ENCODE measurements at places on chromosomes 16 and 17.

GRCh38 chr17:82966415-82966814 is 113.0 kb upstream of the METRNL start:
- no peak for DNase-seq

- no peak for DNase-seq
Measured at GRCh38 chr17:80204626-80205468, 15.3 kb downstream of the SGSH start.

- no peak for DNase-seq
Measured at GRCh38 chr16:10036956-10037355, 145.3 kb downstream of the GRIN2A start.

DNA sequence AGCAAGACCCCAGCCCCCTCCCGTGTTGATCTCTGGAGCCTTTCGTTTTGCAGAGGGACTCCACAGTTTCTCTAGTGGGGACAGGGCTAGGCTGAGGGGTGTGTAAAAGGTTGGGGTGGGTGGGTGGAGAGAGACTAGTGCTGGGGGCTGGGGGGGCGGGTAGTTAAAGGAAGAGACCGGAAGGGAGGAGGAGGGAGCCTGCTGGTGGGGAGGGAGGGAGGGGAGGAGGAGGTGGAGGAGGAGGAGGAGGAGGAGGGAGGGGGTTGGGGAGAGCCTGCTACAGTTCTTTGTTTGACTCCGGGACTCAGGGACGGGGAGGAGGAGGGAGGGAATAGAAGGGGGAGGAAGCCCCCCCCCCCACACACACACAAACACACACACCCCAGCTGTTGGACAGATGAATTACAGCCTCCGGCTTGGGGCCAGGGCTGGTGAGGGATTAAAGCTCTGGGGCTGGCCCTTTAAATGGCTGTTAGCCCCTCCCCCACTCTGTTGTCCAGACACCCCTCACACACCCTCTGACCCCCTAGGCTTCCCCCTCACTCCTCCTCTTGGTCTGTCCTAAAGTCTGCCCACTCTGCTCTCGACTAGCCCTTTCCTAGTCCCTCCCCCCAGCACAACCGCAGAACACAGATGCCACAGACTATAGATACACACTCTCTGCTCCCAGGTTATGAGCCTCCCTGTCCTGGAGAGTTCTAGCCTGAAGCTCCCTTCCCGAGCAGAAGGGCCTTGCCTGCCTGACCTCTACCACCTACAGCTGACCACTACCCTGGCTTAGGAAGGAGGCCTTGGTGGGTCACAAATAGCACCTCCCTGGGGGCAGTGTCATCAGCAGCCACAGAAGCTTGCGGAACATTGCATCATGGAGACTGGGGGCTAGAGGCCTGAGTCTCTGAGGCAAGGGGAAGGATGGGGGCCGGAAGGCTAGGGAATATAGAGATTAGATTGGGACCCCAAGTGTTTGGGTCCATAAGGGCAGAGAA is 4.4 kb downstream of the KDM6B start:
- peak; percentile 85 for DNase-seq

DNA sequence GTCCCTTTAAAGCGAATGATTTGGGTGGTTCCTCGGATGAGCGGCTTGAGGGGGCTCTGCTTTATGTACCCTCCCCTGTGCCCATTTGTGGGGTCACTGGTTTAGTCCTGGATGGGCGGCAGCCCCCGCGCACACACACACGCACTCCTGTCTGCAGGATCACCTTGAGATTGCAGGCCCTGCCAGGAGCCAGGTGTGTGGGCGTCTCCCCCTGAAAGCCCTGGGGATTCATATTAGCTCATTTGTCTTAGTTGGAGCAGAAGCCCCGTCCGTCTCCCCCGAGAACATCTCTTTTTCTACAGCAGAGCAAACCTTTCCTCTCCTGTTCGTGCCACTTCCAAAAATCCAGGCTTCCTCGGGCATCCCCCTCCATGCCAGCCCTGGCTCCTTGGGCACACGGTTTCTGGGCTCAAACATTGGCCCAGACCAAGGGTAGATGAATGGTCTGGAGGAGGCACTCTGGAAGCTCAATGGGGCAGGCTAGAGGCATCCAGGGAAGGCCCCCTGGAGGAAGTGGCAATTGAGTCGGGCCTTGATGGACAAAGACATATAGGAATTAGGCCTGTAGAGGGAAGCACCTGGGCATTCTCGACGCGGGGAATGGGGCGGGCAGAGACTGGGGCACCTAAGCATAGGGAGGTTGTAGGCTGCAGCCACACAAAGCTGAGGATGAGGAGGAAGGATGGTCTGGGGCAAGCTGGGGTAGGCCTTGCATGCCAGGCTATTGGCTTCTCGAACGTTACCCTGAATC is 218.5 kb upstream of the GSE1 start:
- DNase-seq, result no peak

DNA sequence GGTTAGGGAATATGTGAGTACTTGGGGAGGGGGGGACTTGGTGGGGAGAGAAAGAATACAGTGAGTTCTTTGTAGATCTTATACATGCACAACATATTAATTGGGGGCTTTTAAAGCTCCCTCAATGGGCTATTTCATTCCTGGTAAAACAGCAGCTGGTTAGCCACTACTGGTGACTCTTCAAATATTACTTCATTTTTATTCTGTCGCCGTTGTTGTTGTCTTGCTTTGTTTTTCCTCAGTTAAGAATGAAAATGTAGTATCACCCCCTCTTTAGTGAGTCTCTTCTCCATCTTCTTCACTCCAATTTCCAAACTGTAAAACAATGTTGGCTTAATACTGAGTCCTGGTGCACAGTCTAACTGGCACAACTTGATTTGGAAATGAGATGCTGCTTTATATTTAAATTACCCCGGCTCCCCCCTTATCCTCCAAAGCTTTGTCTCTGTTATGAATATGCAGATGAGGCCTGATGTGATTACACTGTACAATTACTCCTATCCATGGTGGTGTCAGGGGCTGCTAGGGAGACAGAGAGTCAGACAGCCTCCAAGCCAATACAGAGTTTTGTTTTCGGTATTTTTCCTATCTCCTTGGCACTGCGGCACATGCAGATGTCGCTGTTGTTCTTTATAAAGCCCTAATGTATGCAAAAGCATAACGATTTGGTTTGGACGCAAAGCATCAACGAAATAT is 256.9 kb upstream of the PMFBP1 start:
- no peak for DNase-seq

DNA sequence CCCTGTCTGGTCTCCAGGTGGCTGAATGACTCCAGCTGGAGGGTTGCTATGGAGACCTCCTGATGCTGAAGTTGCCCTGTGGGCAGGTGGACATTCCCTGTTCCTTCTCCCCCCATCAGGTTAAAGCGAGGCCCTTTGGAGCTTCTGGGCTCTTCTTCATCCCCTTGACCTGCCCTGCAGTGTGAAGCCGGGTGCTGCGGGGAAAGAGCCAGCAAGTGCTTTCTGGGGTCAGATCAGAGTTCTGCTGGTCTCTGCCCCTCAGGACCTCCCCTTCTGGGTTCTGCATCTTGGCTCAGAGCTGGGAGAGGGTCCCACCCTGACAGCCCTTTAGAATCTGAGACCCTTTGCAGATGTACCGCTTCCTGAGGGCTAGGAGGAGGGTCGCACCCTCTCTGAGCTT is 25.1 kb downstream of the NKD1 start:
- no peak for DNase-seq

- DNase-seq, result no peak
Measured at GRCh38 chr17:45918241-45918745, 23.9 kb downstream of the MAPT start.

DNA sequence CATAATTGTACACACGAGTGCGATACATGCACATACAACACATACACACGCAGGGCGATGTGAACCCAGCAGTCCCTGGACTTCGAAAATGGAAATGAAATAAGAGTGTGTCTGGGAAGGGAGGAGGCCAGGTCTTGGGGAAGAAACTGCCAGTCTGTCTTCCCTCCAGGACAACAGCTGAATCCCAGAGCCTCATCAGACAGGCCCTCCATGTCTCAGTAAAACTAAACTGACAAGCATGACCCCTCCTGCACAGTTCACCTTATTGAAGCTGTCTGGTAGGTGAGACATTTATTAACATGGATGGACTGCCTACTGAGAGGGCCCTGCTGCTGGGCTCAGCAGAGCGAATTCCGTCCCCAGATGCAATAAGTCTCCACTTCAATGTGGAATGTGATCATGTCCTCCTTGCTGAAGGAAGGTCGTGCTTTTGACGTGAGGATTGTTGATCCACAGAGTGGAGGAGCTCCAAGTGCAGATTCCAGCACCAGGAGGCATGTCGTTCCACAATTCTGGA is 117.4 kb downstream of the SOX9 start:
- DNase-seq, result peak; percentile 5
